ENCODE measurements at places on chromosomes 11 and 22.

DNA sequence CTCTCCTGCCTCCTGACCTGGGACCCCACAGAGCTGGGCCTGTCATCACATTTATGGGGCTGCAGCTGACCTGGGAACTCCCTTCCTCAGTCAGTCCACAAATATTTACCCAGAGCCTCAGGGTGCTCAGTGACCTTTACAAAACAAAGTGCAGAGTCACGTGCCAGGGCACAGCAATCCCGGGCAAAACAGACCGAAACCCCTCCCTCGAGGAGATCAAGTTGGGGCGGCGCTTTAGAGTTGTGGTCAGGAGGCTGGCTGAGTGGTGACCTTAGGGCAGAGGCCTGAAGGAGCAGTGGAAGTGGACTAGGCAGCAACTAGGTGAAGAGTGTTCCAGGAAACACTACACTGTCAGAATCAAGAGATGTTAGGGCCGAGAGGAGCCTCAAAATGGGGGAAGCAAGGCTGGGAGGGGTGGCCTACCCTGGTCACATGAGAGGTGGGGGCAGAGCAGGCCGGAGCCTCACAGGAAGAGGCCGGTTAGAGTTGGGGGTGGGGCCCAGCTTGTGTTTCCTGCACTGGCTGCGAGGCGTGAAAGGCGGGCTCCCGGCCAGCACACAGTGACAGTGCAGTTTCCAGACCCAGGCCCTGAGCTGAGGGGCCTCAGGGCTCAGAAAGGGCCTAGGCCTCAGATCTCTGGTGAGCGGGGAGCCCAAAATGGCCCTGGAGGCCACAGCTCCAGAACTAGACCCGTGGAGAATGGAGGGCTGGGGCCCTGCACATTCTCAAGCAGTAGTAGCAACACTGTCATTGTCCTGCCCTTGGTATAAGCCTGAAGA lies 3.7 kb upstream of the NEAT1 start:
- DNase-seq = peak; percentile 98

DNA sequence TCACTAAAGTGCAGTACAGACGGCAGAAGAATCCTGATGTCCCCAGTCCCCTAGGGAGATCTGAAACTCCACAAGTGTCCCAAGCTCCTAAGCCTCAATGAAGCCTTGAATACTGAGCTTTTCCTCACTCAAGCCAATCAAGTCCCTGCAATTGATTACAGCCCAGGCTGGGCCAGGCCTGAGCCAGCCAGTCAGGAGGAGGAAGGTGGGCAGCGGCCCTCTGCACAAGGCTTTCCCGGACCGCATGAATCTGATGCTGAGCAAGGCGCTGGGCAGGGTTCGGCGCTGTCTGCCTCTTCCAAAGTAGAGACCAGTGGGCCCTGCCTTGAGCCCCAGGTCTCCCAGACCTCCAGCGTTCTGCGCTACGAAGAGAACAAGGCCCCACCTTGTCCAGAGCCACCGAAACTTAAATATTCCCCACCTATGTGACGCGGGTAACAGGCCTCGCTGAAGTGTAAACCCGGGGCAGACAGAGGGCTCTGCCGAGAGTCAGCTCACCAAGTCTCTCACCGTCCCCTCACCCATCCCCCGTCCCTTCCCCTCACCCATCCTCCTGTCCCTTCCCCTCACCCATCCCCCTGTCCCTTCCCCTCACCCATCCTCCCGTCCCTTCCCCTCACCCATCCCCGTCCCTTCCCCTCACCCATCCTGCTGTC lies 63.2 kb downstream of the SCUBE1 start:
- DNase-seq = no peak

DNA sequence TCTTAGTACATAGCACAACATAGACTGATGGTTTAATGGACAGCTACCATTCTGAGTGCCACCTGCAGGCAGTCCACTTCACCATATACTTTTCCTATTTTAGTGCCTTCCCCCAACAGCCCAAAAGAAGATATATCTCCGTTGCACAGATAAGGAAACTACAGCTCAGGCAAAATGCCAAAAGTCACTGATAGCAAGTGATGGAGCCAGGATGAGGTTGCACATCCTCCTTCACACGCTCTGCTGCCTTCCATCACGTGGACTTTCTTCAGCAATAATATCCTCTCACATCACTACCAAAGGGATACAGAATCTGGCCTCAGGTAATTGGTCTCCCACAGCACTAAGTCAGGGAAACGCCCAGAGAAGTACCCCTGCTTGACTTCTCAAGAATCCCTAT lies 7.5 kb downstream of the TCF20 start:
- DNase-seq = no peak

DNA sequence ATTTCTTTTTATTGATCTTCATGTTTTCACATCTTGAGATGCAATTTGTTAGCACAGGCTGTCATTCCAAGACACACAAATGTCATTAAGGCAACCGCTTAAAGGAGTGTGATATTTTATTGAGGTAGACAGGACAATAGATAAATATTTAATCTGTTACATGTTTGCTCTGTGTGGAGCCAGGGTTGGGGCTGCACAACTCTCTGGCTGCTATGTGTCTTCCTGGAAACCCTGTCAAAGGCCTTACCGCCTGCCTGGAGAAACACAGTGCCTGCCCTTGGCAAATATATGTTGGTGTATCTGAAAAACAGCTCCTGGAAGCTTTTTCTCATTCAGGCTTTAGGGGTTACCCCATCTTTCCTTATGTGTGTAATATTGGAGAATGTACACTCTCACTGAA lies 139.7 kb upstream of the TEAD1 start:
- DNase-seq = no peak

- peak; percentile 61 for DNase-seq
These were observed 83.1 kb downstream of the OR5AK2 start for GRCh38 chr11:57071829-57072228.

- peak; percentile 24 for DNase-seq
These were observed 6.4 kb downstream of the BAIAP2L2 start for GRCh38 chr22:38104084-38104483.

- no peak for DNase-seq
These were observed 8.0 kb downstream of the TMPRSS6 start for GRCh38 chr22:37101311-37102066.

DNA sequence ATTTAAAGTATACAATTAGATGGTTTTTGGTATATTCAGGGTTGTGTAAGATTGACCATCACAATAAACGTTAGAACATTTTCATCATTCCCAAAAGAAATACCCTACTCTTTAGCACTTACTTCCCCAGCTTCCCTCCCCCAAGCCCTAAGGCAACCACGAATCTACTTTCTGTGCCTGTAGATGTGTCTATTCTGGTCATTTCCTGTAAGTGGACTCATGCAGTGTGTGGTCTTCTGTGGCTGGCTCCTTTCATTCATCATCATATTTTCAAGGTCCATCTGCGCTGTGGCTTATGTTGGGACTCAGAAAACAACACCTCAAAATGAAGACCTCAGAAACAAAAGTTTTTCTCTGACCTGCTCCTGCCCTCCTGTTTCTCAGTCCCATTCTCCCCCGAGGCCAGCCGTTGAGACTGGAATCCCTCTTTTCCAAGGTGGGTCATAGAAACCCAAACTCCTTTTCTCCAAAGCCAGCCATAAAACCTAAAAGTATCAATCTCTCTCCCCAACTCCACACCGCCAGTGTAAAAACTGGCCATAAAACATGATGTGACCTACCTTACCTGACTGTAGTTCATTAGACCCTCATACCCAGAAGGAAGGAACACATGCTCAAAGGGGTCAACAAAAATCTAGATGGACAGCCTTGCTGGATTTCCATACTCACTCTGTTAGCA lies 12.9 kb upstream of the TMPRSS13 start:
- no peak for DNase-seq

DNA sequence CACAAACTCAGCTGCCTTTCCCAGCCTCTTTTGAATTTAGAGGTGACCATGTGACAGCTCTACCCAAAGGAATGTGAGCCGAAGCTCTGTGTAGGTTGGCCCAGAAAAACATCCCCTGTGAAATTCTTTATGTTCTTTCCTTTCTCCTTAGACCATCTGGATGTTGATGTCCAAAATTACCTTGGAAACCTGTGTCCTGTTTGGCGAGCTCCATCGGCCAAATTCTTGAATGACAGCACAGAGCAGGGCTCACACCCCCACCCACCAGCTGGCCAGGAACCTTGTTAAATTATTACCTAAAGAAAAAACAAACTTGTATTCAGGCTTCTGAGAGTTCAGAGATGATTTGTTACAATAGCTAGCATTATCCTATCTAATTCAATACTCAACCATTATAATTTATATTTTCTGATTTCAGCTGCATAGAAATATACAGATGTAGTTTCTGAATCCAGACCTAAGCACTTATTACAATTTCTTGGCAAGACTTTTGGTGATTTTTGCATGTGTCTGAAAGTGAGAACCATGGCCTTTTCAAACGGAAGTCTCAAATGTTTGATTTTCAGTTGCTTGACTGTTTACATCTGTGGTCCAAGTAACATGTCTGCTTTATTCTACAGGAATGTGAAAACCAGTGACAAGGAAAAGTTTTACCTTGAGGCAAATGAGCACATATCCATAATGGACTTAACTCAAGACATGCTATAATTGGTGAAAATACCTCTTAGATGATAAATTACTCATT lies 554.2 kb downstream of the NTM start:
- peak; percentile 44 for DNase-seq

GRCh38 chr11:16825968-16826367 lies 87.5 kb downstream of the C11orf58 start:
- no peak for DNase-seq

GRCh38 chr11:12131943-12132789 lies 21.8 kb downstream of the MICAL2 start:
- DNase-seq = no peak

- DNase-seq = no peak
These were observed 34.2 kb downstream of the POLD3 start for GRCh38 chr11:74626604-74627003.

DNA sequence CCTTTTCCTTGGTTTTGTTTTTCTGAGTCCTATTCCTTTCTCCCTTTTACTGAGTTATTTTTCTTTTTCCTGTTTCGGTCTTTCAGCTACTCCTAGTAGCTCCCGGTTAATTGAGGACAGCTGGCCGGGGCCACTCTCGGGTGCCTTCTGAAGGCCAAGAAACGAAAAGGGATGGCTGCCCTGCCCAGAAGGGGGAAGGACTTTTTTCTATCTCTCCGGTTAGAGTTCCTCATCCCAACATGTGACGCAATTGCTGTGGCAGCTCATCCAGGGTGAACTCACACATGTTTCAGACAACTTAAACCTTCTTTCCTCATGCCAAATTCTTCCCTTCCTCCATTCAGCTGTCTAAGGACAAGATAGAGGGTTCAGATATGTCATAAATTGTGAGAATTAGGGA lies 83.6 kb downstream of the PIWIL4 start:
- DNase-seq = peak; percentile 86

DNA sequence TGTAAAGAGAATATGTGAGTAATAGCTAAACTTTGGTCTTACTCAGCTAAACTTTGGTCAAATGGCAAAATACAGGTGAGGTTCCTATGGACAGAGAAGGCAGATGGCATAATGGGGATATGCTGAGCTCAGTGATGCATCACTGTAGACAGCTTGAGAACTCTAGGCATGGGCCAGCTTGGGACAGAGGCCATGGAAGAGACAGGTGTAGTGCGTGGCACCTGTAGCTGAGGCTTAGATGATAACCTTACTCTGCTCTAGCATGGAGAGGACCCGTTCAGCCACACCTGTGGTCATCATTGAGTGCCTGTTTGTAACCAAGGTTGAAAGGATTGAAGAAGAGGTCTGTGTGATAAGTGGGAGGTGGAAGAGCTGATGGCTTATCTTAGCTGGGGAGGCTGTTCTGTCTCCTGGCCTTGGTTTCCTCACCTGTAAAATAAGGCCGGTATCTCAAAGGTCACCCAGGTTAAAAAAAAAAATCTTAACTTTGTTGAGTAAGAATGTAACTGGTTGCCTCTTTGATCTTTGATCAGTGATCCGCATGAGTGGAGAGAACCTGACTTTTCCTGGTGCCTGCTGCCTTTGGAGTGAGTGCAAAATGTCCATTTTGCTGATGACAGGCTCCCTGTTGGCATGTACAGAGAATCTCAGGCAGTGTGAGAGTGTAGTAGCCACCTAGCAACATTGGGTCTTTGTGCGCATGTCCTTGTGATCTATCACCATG lies 48.6 kb downstream of the ZNRF3 start:
- no peak for DNase-seq

- DNase-seq = peak; percentile 91
These were observed 77.0 kb downstream of the DDIAS start for GRCh38 chr11:82978422-82979099.

DNA sequence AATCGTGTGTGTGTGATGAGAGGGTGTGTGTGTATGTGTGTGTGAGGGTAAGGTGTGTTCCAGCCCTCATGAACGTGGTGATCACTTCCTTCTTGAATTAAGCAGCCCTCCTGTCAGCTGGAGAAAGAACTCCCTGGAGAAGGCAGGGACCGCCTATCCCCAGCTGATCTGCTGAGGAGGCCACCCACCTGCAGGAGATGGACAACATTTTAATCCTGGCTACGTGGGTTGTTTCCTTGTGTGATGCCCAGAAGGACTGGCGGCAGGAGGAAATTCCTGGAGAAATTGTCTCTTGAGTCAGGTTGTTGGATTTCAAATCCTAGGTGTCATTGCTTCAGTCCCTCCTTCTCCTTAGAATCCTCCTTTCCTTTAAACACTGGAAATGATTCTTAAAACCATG lies 878.8 kb downstream of the NTM start:
- no peak for DNase-seq

DNA sequence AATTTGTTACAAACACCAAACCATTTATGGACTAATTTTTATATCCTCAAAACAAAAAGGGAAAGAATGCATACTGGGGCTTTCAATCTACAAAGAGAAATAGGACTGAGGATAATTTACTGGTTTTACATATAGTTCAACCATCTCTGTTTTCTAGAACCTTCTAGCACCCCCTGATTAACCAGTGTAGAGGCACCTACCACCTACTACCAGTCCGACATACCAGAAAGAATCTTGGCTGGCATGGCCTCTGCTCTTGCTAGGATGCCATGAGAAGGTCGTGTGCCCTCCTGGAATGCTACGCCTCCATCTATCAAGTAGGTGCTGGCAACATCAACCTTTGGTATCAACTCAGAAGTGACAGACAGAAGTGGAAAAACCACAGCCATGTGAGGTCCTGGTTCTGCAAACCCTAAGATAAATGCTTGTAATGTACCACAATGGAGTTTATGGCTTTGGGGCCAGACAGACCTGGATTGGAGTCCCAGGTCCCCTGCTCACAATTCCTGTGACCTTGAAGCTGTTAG lies 28.2 kb downstream of the MYH9 start:
- no peak for DNase-seq

Measured in iris pigment epithelial cell (primary cell).